ENCODE measurements at places on chromosomes 3 and 15.

- DNase-seq = no peak
Measured at GRCh38 chr3:46910166-46910760, 32.7 kb downstream of the PTH1R start.

- DNase-seq = no peak
Measured at GRCh38 chr15:26235864-26236263, 372.7 kb upstream of the ATP10A start.

DNA sequence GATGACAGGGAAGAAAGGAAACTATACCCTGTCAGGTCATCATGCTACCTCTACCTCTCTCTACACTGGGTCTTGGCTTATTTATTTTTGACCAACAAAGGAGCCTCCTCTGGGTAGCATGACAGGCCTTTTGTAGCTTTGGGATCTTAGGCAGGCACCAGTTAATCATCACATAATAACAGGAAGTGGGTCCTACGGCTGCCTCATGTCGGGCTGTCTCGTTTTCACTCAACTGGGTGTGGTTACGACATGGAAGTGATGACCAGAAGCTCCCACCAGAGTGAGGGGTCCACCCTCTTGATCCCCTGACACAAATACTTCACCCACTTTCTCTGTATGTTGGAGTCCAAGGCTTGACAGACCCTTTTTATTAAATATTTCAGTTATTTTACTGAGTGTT is 105.3 kb downstream of the CD47 start:
- no peak for DNase-seq

GRCh38 chr15:42808913-42809312 is 72.0 kb upstream of the CDAN1 start:
- no peak for DNase-seq

Data from choroid plexus epithelial cell (primary cell).